ENCODE measurements at places on chromosomes 6 and 20.

- no peak for DNase-seq
Measured at GRCh38 chr6:94953867-94954631, 623.3 kb upstream of the MANEA start.

GRCh38 chr6:136317021-136317694, 27.5 kb upstream of the BCLAF1 start:
- DNase-seq = peak; percentile 20

DNA sequence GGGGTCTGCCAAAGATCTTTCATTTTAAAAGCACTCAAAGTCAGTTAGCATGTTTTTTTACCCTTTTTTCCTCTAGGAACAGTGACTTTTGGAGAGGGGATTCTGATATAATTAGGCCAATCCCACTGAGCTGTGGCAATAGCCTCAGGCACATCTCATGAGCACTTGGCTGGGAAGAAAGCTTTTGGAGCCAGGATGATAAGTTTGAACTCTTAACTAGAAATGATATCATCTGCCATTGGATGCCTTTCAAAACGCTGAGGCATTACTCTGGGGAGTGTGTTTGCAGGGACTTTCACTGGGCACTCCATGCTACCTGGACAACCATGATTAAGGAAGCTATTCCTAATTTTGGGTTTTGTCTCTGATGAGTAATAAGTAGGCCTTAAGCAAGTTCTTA, 3.7 kb downstream of the SCGN start:
- DNase-seq = no peak

- no peak for DNase-seq
Measured at GRCh38 chr6:87706187-87706966, 4.3 kb upstream of the AKIRIN2 start.

DNA sequence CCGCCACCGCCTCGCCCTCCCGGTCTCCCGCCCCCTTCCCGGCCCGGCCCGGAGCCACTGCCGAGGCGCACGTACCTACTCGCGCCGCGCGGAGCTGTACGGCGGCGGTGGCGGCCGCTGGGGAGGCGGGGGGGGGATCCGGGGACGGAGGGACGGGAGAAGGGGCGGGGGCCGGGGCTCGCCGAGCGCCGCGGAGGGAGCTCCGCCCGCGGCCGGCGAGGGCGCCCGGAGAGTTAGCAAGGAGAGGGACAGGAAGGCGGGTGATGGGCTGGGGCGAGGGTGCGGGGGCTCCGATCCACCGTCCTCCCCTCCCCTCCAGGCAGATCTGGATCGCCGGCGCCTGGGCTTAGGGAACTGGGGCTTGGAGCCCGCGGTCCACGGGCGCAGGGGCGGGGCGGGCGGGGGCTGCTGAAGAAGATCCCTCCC, 548 bp upstream of the TMEM74B start:
- DNase-seq = no peak

DNA sequence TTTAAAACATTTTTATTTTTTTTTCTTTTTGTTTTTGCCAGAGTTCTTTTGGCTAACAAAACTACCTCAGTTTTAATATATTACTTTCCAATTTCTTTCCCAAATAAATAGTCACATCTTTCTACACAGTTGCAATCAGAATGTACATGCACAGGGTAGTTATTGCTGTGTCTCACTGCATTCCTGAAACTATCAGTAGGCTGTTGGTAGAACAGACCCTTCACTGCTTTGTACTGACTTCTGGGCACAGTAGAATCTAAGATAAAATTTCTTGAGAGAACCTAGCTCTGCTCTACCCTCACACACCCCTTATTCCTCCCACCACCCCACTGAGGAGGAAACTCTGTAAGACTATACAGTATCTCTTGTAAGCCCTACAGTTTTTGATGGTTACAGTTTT, 19.9 kb downstream of the TPX2 start:
- DNase-seq = no peak

All from stimulated activated naive CD4-positive, alpha-beta T cell treated with Interleukin-2 at 50 U/mL for 16 hours (primary cell).